ENCODE measurements at places on chromosomes 5 and 9.

DNA sequence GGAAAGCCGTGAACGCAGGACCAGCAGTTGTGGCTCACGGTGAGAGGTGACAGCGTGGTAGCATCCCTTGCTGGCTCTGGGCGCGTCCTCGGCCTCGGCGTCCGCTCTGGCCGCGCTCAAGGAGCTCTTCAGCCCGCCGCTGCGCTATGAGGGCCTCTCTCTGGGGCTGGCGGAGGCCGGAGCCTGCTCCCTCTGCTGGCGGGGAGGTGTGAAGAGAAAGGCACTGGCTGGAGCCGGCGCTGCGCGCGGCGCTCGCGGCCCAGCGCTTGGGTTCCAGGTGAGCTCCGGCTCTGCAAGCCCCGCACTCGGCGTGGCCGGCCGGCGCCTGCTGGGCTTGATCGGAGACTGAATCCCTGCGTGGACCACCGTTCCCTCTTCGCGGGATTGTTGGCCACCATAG is 705.6 kb downstream of the SEMA5A start:
- no peak for DNase-seq

- DNase-seq, result no peak
These were observed 42.3 kb upstream of the VDAC1 start for GRCh38 chr5:134046801-134047686.

GRCh38 chr9:81456431-81457006 is 232.8 kb downstream of the TLE1 start:
- DNase-seq, result no peak

DNA sequence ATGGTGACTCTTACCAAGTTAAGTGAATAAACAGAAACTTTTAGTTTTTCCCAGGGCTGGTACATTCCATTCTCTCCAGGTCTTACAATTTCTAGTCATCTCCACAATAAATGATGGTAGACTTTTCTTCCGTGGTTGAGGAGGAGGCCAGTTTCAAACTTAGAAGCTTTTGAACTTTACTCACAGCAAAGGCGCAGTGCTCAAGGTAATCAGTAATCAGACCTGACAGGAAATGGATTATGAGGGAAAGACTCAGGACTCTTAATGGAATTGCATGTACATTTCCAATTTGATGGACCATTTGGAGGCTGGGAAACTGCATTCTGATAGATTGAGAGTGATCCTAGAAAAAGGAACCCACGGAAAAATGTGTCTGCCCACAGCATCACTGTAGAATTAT is 93.7 kb downstream of the SNCAIP start:
- DNase-seq, result no peak

DNA sequence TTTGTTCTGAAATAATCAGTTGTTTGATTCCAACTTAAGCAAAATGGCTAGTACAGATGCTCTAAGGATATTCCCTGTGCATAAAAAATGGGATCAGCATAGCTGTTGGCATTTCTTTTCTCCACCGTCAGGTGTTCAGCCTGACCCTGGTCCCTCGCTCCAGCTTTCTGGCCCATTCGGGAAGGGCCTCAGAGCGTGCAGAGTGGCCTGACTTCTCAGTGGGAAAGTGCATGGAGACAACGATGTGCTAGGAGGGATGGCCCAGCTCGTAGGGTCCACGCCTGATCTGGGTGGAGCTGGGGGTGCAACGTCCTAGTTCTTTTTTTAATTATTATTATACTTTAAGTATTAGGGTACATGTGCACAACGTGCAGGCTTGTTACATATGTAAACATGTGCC is 319.1 kb upstream of the IRX4 start:
- DNase-seq, result no peak

- DNase-seq, result no peak
These were observed 204.9 kb downstream of the MCTP1 start for GRCh38 chr5:95080030-95080429.

GRCh38 chr5:41656597-41656996 is 146.2 kb upstream of the PLCXD3 start:
- DNase-seq, result no peak

DNA sequence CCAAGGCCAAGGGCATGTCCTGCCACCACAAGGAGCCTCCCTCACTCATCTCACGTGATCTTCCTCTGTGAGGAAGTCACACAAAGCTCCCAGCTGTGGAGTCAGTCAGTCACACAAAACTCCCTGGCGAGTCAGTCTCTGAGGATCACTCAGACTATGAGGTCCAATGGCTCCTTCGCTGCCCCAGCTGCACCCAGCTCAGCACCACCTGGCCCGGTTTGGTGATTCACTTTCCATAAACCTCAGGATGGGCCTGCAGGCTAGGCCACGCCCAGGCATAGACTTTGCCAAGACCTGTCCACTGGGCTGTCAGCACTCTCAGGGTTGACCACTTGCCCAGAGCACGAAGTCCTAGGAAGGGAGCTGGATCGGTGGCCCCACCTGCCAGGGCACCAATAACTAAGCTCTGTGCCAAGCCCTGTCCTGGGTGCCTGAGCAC is 233.8 kb downstream of the HSPA4 start:
- no peak for DNase-seq

DNA sequence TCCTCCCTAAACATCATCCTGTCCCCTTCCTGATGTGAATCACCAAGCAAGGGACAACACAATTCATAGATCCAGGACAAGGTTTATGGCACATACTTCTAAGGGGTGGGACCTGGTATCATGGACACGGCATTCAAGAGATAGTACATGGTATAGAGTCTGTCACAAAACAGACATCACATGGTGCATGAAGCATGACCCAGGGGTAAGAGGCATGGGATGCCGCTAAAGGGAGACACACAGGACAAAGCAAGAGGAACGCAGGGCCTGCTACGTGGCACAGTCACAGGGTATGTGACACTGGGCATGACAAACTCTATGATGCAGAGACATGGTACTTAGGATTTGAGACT is 20.7 kb downstream of the GSN start:
- no peak for DNase-seq

GRCh38 chr5:139848508-139849100 is 53.0 kb downstream of the PSD2 start:
- no peak for DNase-seq

DNA sequence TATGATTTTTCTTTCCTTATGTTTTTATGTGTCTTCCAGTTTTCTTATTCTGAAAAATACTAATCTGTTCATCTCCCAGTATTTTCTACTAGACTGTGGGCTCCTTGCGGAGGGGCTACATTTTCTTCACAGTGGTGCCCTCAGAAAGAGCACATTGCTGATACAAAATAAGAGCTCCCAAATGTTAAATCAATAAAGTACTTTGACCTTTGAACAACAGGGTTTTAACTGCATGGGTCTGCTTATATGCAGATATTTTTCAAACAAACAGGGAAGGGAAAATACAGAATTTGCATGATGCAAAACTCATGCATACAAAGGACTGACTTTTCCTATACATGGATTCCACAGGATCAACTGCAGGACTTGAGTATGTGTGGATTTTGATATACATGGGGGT is 79.9 kb upstream of the ACO1 start:
- DNase-seq, result no peak

- DNase-seq, result no peak
These were observed 36.2 kb downstream of the UNC5A start for GRCh38 chr5:176846335-176847140.

GRCh38 chr9:105901514-105902109 is 207.3 kb downstream of the TMEM38B start:
- no peak for DNase-seq

DNA sequence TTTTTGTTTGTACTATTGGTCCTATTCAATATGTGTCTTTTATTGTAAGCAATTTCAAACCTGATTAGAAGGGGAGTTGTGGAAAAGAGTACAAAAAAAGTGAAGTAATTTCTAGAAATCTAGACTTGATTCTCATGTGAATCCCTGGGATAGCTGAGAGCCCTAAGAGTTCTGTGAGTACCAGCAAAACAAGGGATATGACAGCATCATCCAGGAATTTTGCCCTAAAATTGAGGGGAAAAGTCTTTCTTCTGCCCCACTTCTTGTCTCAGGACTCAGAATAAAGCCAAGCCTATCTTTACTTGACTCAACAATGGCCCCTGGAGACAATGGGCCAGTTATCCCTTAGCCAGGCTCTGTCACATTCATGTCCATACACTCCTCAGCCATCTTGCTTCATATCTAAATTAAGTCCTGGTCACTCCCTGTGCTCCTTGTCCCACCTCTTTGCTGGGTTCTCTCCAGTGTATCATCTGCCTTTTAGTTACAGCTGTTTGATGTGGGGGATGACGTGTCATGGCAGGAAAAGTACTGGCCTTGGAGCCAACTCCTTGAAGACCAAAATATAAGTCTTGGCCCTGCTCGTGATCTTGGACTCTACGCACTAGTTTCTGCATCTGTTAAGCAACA is 81.2 kb downstream of the ADAMTS12 start:
- DNase-seq, result no peak

GRCh38 chr5:87139795-87140194 is 127.9 kb upstream of the RASA1 start:
- no peak for DNase-seq

- no peak for DNase-seq
These were observed 2.4 kb upstream of the TXN start for GRCh38 chr9:110258690-110259091.

- no peak for DNase-seq
These were observed 49.8 kb downstream of the LSM11 start for GRCh38 chr5:157793301-157793700.

DNA sequence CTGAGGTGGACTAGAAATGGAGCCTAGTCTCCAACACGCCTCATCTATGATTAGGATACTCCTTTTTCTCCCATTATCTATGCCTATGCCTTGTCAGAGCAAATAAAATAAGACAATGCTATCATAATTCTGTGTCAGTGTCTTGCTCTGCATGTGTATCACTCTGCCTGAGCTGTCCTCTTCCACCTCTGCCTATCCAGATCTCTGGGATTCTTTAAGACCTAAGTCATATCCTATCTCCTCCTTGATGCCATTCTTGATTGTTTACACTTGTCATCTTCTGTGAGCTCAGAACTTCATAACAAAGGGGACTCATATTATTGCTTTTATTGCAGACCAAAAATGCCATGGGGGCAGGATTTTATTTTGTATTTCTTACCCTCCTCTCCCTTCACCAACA is 351.2 kb upstream of the C9orf72 start:
- no peak for DNase-seq

DNA sequence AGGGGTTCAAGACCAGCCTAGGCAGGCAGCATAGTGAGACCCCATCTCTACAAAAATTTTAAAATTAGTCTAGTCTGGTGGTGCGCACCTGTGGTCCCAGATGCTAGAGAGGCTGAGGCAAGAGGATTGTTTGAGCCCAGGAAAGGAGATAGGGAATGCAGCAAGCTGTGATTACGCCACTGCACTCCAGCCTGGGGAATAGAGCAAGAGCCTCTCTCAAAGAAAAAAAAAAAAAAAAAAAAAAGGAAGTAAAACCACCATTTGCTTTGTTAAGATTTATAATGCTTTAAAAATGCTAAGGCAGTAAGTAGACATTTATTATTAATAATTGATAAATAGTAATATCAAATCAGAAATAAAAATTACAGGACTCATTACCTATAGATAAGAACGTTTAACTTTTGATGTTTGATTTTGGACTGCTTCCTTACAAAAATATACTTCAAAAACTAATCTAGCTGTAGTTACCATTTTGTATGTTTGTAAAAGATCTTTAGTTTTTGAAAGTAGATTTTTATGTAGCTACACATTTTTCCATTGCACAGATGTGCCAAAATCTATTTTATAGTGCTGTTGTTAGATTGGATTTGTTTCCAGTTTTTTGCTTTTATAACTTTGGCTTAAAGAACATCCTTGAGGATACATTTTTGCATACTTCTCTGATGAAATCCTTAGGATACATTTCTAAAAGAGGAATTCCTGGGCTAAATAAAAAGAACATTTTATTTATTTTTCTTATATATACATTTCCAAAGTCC is 86.4 kb downstream of the INIP start:
- no peak for DNase-seq

GRCh38 chr5:20307391-20307790 is 319.4 kb upstream of the CDH18 start:
- DNase-seq, result no peak

DNA sequence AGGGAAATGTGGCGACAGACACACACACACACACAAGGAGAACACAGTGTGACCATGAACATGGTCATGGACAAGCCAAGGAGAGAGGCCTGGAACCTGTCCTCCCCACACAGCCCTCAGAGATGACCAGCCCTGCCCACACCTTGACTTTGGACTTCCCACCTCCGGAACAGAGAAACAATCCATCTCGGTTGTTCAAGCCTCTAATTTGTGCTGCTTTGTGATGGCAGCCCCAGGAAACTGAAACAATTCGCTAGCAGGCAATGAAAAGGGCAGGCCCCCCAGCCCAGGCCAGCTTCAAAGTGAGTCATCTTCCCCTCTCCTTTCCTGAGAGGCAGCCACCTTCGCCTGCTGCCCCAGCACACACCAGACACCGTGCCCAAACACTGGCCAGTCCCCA is 47.7 kb downstream of the NSUN2 start:
- no peak for DNase-seq

DNA sequence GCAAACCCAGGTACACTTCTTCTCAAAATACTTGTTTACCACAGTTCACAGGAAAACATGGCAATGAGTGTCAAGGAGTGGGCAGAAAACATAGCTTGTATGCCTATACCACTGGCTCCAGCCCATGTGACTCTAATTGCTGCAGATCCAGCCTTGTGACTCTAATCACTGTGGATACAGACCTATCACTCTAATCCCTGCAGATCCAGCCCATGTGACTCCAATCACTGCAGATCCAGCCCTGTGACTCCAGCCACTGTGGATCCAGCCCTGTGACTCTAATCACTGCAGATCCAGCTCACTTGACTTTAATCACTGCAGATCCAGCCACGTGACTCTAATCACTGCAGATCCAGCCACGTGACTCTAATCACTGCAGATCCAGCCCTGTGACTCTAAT is 366.3 kb upstream of the IRX4 start:
- no peak for DNase-seq

GRCh38 chr5:137310051-137310730 is 188.9 kb downstream of the SPOCK1 start:
- no peak for DNase-seq

DNA sequence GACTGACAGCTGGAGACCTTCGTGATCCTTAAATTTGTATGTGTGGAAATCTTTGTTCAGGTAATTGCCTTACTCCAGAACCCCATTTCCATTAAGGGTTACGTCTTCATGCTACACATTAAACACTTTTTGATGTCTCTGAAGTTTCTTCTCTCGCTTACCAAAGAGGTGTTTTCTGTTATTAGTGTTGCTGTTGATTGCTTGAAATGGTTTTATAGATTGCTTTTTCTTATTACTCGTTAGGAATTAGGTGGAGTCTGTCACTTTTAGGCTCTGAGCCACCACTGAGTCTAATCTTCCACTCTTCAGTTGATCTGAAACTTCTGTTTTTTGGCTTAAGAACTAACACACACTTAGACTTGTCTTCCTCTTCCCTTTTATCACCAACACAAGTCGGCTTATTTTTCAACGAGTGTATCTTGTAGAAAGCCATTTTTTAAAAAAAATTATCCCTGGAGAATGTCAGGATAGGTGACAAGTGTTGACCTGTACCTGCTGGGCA is 62.2 kb upstream of the PPARGC1B start:
- DNase-seq, result no peak

DNA sequence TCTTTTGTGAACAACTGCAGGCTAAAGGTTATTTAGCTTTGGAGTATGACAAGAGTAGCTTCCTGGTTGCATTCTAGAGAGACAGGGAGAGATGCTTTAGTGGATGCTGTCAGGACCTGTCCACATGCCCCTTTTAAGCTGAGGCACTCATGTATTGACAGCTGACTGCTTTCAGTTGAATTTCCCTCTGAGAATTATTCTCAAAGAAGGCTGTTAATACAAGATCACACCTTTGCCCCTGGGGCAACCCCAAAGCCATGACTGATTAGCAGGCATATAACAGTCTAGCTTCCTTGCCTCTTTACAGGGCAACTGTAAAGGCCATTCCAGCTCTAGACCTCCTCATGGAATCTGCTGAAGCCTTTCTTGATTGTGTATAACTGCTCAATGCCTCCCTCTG is 117.6 kb upstream of the ATP10B start:
- no peak for DNase-seq

Data from activated T-cell treated with anti-CD3 and anti-CD28 coated beads, Interleukin-2, amount 50 U/mL, for 1 hour (primary cell).